Stimulated activated CD4-positive, alpha-beta T cell treated with anti-CD3 and anti-CD28 coated beads, TNF-alpha, amount 100 ng/mL, for 1 hour (primary cell): ENCODE measurements at places on chromosomes 12 and 14.

DNA sequence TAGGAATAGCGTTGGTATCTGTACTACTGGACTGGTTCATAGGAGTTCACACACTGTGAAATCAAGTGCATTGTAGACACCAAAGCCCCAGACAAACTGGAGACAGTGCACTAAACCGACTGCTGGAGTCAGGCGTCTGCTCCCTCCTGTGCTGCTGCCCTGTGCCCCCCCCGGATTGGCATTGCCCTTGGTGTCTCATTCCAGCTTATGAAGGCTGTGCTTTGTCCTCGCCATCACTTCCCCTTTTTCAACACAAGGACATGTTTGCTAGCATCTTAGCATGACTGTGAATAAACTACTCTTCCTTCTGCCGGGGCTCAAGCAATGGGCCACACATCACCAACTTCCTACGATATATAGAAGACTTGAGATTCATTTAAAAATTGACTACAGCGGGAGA, 84.0 kb downstream of the TMCC3 start:
- DNase-seq, result no peak

DNA sequence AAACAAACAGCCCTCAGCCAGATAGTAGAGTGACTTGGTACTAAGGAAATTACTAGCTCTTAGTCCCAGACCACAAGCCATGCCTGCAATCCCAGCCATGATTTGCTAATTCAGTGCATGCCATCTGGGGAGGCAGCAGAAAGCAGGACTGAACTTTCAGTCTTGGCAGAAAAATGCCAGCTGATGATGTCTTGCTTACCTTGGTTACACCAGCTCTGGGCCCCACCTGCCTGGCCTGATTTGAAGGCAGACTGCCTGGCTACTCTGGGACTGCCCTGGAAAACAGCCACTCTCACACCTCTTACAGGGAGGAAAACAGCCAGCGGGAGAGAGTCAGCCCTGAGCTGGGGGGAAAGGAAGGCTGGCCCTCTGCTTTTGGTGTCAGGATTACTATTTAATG, 4.6 kb upstream of the UNC119B start:
- DNase-seq, result no peak

GRCh38 chr12:74775276-74775675, 237.6 kb downstream of the ATXN7L3B start:
- no peak for DNase-seq

DNA sequence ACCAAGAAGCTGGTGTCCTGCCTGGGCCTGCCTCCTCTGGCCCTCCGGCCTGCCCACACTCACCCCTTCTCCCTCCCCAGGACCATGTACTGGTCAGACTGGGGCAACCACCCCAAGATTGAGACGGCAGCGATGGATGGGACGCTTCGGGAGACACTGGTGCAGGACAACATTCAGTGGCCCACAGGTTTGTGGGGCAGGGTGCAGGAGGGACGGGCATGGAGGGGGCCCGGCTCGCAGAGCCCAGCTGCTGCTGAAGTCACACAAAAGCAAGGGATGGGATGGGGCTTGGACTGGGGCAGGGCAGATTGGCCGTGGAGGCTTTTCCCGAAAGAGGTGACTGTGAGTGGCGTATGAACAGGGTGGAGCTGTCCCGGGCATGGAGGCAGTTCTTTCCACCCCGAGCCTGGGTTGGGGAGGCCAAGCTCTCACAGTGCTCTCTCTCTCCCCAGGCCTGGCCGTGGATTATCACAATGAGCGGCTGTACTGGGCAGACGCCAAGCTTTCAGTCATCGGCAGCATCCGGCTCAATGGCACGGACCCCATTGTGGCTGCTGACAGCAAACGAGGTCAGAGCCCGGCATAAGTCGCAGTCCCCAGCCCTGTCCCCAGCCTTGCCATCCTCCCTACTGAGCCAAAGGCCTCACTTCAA, 7.8 kb upstream of the NXPH4 start:
- DNase-seq, result no peak

DNA sequence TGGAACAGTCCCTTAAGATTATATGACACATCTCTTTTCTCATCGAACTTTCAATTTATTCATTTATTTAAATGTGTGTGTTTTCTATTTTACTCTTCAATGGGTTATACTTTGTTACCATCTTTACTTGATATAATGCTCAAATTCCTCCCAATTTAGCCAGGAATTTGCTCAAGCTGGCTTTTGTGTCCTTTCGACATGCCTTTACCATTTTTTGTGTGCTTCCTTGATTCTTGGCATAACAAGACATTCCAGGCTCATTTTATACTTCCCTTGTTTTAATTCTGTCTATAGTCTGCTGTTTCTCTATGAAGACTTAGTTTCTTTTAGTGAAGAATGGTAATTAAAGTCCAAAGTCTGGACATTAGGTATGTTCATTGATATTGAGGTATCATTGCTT, 315.8 kb downstream of the AEBP2 start:
- no peak for DNase-seq

GRCh38 chr12:76226397-76226796, 121.8 kb downstream of the BBS10 start:
- no peak for DNase-seq

- no peak for DNase-seq
Observed at GRCh38 chr12:6899837-6900519, 4.6 kb upstream of the LRRC23 start.

- DNase-seq, result no peak
Observed at GRCh38 chr12:5967645-5968415, 22.8 kb upstream of the ANO2 start.

GRCh38 chr12:109192358-109192757, 76.0 kb downstream of the ACACB start:
- no peak for DNase-seq

DNA sequence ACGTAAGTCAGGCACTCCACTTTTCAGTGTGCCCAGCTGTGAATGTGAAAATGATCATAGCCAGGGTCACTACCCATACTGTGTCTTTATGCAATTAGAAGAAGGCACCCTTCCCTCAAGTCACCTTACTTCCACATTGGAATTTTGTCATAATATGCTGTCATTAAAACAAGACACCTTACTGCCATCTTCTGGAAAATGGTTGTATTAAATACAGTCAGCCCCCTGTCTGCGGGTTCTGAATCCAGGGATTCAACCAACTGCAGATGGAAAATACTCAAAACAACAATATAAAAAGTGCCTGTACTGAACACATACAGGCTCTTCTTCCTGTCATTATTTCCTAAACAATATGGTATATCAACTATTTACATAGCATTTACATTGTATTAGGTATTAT, 70.2 kb upstream of the TBX5 start:
- no peak for DNase-seq

- DNase-seq, result no peak
Observed at GRCh38 chr14:77151918-77152588, 10.5 kb upstream of the ZDHHC22 start.

- no peak for DNase-seq
Observed at GRCh38 chr14:104676130-104676693, 13.2 kb upstream of the INF2 start.

- no peak for DNase-seq
Observed at GRCh38 chr12:120538281-120539156, 4.4 kb downstream of the RNF10 start.

GRCh38 chr14:57136669-57137328, 131.9 kb downstream of the EXOC5 start:
- DNase-seq, result no peak

DNA sequence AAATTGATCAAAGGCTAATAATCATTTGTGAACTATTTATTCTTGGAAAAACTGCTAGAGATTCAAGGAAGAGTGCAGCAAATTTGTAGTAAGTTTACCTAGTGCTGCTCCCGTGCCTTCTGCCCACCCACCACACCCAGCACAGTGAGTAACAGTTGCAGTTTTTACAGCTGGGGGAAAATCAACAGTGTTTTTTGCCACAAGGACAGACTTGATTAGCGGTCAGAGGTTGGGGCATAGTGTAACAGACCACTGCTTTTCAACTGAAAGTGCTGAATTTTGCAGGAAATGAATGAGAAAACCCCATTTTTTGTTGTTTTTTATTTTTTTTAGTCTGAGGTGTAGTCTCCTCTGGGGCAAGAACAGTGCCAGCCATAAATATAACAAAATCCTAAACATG, 7.5 kb upstream of the KLRK1 start:
- no peak for DNase-seq

GRCh38 chr14:105467249-105467941, 7.2 kb upstream of the CRIP2 start:
- no peak for DNase-seq

DNA sequence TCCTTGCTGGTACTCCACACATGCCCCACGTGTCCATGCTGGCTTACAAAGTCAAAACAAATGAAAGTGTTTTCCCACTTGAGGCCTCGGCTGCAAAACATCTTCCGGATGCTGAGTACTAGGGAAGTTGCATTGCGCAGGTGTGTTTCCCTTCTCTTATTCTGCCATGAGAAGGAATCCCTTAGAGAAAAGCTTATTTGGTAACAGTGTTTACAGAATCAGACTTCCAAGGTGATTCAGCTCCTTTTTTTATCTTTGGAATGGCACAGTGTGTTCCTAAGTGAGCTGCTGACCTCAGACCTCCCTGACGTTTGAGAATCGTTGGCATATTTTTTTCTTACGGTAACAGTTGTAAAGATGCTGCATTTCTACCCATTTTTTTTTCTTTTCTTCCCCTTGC, 211.3 kb downstream of the ESR2 start:
- DNase-seq, result no peak

- DNase-seq, result no peak
Observed at GRCh38 chr12:52849511-52849910, 717 bp upstream of the KRT78 start.

- DNase-seq, result no peak
Observed at GRCh38 chr12:64123448-64123847, 98.6 kb downstream of the KICS2 start.

DNA sequence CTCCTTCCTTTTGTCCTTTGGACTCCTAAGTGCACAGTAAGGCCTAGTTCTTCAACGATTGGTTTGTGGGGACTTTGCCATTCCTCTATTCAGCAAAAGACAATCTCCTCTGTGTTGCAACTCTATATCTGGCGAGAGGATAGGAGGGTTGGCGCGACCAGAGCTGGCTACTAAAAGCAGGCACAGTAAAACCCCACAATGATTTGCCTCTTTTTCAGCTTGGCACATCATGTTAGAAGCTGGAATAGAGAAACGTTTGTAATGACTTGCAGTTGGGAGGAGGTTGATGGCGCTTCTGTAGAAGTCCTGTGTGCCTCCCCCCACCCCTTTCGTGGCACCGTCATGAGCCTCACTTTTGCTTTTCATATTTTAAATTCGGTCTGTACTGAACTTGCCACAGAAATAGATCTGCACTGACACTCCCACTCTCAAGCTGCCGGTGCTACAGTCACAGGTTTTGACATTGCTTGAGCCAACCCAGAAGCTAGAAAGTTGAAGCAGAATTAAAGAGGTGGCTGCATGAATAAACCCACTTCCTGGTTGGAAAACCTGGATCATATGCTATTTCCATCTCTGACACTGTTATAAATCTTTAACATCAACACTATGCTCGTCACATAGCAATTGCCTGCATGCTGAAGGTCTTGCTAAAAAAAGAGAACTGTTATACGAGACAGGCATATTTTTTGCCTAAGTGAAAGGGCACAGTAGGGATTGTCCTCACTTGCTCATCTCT, 315.3 kb upstream of the PRICKLE1 start:
- DNase-seq, result no peak

- DNase-seq, result no peak
Observed at GRCh38 chr12:3777206-3777809, 24.4 kb upstream of the CRACR2A start.

DNA sequence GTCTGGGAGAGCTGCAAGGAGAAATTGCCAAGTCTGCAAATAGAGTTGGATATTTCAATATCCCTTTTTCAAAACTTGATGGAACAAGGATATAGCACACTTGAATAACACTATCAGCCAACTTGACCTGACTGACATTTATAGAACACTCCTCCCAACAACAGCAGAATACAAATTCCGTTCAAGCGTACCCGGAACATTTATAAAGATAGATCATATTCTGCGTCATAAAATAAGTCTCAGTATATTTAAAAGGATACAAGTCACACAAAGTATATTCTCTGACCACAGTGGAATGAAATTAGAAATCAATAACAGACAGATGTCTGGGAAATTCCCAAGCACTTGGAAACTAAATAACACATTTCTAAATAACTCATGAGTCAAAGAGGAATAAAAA, 29.0 kb upstream of the MEG3 start:
- no peak for DNase-seq

GRCh38 chr12:30945443-30946164, 19.1 kb downstream of the TSPAN11 start:
- no peak for DNase-seq

DNA sequence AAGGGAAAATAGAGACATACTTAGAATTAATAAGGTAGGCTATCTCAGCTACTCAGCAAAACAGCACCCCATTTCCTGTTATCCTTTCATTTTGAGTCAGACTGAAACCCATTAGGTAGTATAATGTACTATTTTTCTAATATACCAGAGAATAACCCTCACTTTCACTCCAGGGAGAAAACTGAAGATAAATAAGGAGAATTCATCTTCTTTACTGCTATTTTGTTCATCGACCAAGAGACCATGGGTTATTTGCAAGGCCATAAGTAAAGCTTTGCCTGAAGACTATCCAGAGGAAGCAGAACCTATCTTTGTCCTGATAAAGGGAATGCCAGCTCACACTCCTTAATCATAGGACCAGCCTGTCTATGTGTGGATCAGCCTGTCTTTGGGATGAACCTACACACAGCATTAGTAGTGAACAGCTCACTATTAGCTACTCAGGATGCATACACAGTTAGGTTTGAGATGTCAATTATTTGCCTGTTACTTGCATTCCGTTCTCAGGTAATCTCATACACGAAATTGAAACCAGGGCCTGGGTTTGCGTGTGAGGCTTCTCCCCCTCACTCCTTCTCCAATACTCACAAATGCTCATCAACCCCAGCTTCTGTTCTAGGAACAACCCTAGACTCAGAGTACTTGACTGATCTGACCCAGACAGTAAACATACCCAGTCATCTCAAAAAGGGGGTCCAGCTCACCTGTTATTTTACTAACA, 124.4 kb downstream of the DAD1 start:
- no peak for DNase-seq

GRCh38 chr12:6582196-6582595, 14.1 kb upstream of the NOP2 start:
- no peak for DNase-seq

GRCh38 chr12:59067083-59067482, 146.8 kb upstream of the LRIG3 start:
- DNase-seq, result no peak

GRCh38 chr14:20782280-20782890, 1.3 kb downstream of the RNASE6 start:
- DNase-seq, result no peak

GRCh38 chr12:108080363-108080762, 48.7 kb upstream of the WSCD2 start:
- no peak for DNase-seq
